ENCODE measurements at places on chromosomes 5 and 9. TPM values are rescaled to one million over a fixed set of nuclear protein-coding genes. Genes with fewer than 3 reads are reported as not detected.

DNA sequence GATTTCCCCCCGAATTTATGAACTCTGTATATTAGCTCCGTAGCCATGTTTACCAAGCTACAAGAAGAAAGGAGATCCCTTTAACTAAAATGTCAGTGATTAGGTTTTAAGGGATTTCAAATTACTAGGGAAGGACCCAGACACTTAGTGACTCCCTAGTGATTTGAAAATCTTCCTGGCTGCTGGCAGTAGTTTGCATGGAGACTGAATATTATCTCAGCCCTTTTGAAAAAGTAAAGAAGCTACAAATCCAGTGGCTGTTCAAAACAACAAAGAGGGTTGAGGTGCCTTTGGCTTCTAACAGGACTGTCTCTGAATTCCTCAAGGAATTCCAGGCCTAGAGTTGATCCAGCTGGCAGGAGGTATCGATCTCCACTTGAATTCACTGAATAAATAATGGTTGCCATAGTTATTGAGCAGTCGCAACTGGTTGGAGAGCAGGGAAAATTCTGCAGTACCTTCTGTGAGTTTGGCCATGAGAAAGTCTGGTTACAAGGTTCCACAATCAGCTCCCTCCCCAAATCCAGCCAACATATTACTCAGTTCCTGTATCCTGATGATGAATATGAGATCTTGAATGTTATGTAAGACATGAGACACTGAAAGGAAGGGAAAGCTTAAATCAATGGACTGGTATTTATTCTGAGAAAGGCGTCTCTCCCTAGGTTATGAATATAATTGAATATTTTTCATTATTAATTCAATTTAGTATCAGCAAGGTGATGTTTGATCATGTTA lies 37.7 kb downstream of the NR4A3 start:
- H3K27ac ChIP-seq = no peak overlapping the region
- no peaks in the 10 kb centered on the region for H3K27me3 ChIP-seq
- H3K4me3 ChIP-seq = no peak overlapping the region
- no peaks in the 10 kb centered on the region for H3K4me1 ChIP-seq
- no peak for DNase-seq

- no peaks in the 10 kb centered on the region for H3K4me1 ChIP-seq
- H3K4me3 ChIP-seq = no peak overlapping the region
- DNase-seq = no peak
- H3K27me3 ChIP-seq = no peaks in the 10 kb centered on the region
These were observed 180.5 kb downstream of the RAB3C start for GRCh38 chr5:58763390-58763789.

- no peaks in the 10 kb centered on the region for H3K27me3 ChIP-seq
- DNase-seq = no peak
- H3K27ac ChIP-seq = no peak overlapping the region
- no peaks in the 10 kb centered on the region for H3K36me3 ChIP-seq
- H3K4me1 ChIP-seq = no peaks in the 10 kb centered on the region
These were observed 27.3 kb upstream of the TRIM14 start for GRCh38 chr9:98146101-98146991.

DNA sequence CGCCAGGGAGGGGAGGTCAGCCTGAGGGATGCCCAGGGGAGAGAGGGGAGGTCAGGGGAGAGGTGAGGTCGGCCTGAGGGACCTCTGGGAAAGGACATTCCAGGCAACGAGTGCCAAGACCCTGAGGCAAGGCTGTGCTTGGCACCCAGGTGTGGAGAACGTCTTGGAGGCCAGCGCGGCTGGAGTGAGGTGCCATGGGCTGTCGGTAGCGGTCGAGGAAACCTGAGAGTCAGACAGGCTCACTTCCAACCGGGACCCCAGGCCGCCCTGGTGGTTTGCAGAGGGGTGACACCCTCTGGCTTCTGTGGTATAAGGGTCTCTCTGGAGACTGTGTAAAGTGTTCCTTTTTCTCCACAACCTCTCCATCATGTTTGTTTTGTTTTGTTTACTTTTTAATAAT lies 82.9 kb downstream of the CACNA1B start:
- no peak overlapping the region for H3K4me3 ChIP-seq
- H3K4me1 ChIP-seq = no peaks in the 10 kb centered on the region
- no peaks in the 10 kb centered on the region for H3K27me3 ChIP-seq
- no peaks in the 10 kb centered on the region for H3K36me3 ChIP-seq
- DNase-seq = no peak
- no peak overlapping the region for H3K27ac ChIP-seq

DNA sequence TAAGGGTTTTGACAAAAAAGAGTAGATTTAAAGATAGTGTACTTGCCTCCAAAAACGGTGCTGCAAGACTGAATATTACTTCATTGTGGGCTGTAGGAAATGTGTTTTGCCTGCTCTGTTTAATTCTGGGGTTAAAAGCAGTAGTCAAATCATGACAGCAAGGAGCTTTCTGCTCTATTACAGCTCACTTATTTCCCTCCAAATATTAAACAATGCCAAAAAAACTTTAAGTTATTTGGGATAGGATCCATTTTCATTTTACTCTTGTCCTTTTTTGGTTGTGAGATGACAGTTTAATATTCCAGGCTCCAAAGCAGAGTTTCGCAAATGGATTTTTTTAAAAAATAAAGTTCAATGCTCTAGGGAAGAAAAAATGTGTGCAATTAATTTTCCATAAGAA lies 340.4 kb upstream of the RGMB start:
- no peak for DNase-seq
- no peaks in the 10 kb centered on the region for H3K27me3 ChIP-seq
- H3K4me1 ChIP-seq = no peaks in the 10 kb centered on the region
- no peaks in the 10 kb centered on the region for H3K36me3 ChIP-seq
- H3K27ac ChIP-seq = no peak overlapping the region

DNA sequence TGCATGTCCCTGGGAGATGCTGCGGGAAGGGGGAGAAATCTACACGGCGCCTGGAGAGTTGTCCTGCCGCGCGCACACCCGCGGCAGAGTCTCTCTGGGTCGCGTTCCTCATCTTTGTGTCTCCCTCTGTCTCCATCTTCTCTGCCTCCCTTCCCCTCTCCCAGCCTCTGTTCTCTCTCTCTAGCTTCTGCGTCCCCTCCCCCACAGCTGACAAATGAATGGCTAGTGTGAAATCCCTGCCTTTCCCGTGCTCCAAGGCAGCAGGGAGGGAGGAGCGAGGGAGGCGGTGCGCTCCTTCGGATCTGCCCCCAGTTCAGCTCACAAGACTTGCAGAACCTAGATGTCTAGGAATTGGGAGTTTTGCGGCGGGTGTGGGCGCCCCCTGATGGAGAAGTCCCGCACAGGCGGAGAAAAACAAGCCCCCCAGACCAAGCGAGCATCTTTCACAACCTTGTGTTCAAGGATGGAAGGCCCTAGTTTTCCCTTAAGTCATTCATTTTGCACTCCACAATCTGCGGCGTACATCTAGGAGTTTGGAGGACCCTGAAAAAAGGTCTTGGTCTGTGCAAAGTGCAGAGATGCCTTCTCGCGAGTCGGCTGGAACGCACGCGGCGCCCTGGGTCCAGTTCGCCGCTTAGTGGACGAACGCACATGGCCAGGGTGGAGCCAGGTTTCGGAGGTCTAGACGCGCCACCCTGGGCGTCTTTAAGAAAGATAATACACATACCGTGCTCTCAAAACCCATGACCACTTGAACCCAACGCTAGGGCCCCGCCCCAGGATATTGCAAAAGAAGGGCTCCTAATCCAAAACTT lies 2.0 kb downstream of the VCAN start:
- no peaks in the 10 kb centered on the region for H3K27me3 ChIP-seq
- H3K36me3 ChIP-seq = no peaks in the 10 kb centered on the region
- no peaks in the 10 kb centered on the region for H3K4me1 ChIP-seq

- H3K4me1 ChIP-seq = peaks cover 11% of the 10 kb centered on the region
- no peak overlapping the region for H3K4me3 ChIP-seq
- H3K36me3 ChIP-seq = no peaks in the 10 kb centered on the region
- H3K27me3 ChIP-seq = no peaks in the 10 kb centered on the region
- no peak overlapping the region for H3K27ac ChIP-seq
These were observed 39.7 kb downstream of the BNC2 start for GRCh38 chr9:16830806-16831205.

DNA sequence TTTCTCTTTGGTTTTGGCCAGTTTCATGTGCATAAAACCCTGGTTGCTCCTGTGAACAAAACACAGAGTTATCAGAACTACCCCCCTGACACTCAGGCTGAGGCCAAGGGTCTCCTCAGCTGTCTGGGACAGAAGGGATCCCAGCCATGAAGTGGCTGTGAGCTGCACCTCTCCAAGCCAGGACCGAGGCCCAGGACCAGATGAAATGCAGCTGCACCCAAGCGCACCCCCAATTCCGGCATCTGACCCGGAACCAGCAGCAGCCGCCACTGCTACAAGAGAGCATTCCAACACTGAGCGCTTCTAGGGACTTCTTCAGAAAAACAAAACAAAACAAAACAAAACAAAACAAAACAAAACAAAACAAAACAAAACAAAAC lies 16.0 kb upstream of the SLC25A51 start:
- H3K27me3 ChIP-seq = no peaks in the 10 kb centered on the region
- H3K27ac ChIP-seq = no peak overlapping the region
- no peaks in the 10 kb centered on the region for H3K4me1 ChIP-seq
- H3K36me3 ChIP-seq = peaks cover 21% of the 10 kb centered on the region
- H3K4me3 ChIP-seq = no peak overlapping the region

GRCh38 chr5:96024683-96025475 lies 63.2 kb upstream of the ELL2 start:
- H3K27ac ChIP-seq = peak overlapping the region; percentile 54
- DNase-seq = no peak
- H3K27me3 ChIP-seq = no peaks in the 10 kb centered on the region
- no peaks in the 10 kb centered on the region for H3K36me3 ChIP-seq
- H3K4me1 ChIP-seq = no peaks in the 10 kb centered on the region

The SNX2 gene
- 15.6 TPM for total RNA-seq

The PCDHB7 gene
- total RNA-seq = 7.6 TPM

GRCh38 chr5:116908537-116908936 lies 333.9 kb upstream of the SEMA6A start:
- no peaks in the 10 kb centered on the region for H3K36me3 ChIP-seq
- no peaks in the 10 kb centered on the region for H3K27me3 ChIP-seq
- H3K27ac ChIP-seq = no peak overlapping the region
- DNase-seq = no peak
- H3K4me1 ChIP-seq = no peaks in the 10 kb centered on the region
- no peak overlapping the region for H3K4me3 ChIP-seq

The LOX gene
- 48.1 TPM for total RNA-seq

The CPEB4 gene
- total RNA-seq = 37.4 TPM

DNA sequence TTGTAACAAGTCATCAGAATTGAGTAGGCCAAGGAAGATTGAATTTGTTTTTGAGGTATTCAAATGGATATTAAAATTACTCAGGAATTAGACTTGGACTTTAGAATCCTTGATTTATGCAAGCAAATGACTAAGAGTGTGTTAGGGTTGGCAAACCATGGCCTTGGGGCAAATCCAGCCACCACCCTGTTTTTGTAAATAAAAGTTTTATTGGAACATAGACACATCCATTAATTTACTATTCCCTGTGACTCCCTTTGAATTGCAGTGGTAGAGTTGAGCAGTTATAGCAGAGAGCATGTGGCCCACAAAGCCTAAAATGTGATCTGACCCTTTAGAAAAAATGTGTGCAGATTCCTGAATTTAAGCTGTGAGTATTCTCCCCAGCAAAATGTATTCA lies 115.6 kb downstream of the WDR70 start:
- no peaks in the 10 kb centered on the region for H3K4me1 ChIP-seq
- no peak overlapping the region for H3K4me3 ChIP-seq
- no peaks in the 10 kb centered on the region for H3K27me3 ChIP-seq
- peak overlapping the region; percentile 34 for H3K27ac ChIP-seq

DNA sequence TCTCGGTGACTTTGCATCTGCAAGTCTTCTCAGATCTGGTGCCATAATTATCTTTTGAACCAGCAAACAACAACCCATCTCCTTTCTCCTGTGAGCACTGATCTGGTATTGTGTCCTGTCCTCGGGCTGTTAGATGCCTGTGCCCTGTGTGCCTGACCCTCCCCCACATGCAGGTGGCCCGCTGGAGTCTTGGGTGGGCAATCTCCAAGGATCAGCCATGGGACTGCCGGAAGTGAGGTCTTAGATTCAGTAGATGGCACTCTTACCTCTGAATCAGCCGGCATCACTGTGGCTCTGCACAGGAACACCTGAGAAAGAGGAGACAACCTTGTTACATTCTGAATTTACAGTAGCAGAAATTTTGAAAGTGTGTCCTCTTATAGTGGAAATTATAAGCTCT lies 172.4 kb downstream of the IRX2 start:
- H3K27ac ChIP-seq = no peak overlapping the region
- DNase-seq = no peak
- no peaks in the 10 kb centered on the region for H3K36me3 ChIP-seq
- no peaks in the 10 kb centered on the region for H3K27me3 ChIP-seq
- H3K4me3 ChIP-seq = no peak overlapping the region
- H3K4me1 ChIP-seq = no peaks in the 10 kb centered on the region

DNA sequence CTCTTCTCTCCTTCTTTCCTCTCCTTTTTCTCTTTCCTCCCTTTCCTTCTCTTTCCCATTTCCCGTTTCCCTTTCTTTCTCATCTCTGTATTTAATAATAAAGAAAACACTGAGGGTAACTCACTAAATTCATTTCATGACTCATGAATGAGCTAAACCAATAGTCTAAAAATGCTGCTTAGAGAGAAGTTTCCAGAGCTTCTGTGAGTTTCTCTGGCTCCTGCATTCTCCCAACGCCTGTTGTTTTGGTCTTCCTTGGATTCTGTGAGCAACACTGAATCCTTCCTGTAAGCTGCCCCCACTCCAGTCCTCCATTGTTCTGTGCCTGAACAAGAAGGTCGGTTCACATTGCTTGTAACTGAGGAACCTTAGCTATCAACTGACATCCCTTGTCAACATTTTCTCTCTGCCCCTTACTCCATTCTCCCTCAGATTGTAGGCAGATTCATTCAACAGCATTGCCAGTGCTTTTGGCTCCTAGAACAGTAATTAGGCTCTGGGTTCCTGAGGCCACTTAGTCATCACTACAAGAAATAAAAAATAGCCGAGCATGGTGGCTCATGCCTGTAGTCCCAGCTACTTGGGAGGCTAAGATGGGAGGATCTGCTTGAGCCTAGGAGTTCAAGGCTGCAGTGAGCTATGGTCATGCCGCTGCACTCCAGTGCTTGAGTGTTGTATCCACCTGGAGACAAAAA lies 237.7 kb upstream of the KLF4 start:
- H3K4me3 ChIP-seq = no peak overlapping the region
- no peaks in the 10 kb centered on the region for H3K36me3 ChIP-seq
- no peaks in the 10 kb centered on the region for H3K27me3 ChIP-seq
- peak overlapping the region; percentile 79 for H3K27ac ChIP-seq
- no peak for DNase-seq

DNA sequence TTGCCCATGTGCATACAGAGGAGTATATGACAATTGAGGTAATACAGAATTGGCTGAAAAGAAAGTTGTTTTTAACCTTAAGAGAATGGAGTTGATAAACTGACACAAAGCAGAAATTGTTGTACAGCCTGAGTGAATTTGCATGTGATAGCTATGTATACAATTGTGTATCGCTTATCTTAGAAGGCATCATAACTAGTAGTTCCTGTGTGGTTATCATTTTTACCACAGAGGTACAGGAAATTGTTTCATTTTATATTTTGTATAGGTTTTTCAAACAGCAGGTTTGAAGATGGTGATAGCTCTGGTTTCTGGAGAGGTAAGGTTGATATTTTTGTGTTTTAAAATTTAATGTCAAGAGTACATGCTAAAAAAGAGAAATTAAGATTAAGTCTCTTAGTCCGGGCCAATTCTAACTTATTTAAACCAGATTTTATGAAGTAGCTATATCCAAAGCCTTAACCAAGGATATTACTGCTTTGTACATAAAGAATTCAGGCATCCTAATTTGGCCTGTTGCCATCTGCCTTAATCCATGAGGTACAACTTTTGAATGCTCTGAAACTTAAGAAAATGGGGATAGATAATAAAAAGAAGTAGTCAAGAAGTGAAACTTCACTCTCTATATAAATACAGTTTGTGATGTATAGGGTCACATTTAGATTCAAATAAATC lies 26.0 kb downstream of the DDX4 start:
- H3K4me1 ChIP-seq = no peaks in the 10 kb centered on the region
- H3K4me3 ChIP-seq = no peak overlapping the region
- H3K27me3 ChIP-seq = no peaks in the 10 kb centered on the region
- H3K36me3 ChIP-seq = no peaks in the 10 kb centered on the region
- H3K27ac ChIP-seq = no peak overlapping the region

The PCDHA11 gene
- total RNA-seq = not detected

The TAF11L10 gene
- total RNA-seq = not detected

All from ascending aorta (tissue), 2 donors.